Hindlimb muscle (tissue), 1 donor: ENCODE measurements at places on chromosomes 5 and 9. TPM values are rescaled to one million over a fixed set of nuclear protein-coding genes. Genes with fewer than 3 reads are reported as not detected.

Gene HTR4
- polyA plus RNA-seq: not detected

GRCh38 chr5:35308421-35308820 lies 78.1 kb upstream of the PRLR start:
- DNase-seq: no peak

GRCh38 chr9:97900103-97900737 lies 22.1 kb downstream of the TRMO start:
- DNase-seq: no peak

DNA sequence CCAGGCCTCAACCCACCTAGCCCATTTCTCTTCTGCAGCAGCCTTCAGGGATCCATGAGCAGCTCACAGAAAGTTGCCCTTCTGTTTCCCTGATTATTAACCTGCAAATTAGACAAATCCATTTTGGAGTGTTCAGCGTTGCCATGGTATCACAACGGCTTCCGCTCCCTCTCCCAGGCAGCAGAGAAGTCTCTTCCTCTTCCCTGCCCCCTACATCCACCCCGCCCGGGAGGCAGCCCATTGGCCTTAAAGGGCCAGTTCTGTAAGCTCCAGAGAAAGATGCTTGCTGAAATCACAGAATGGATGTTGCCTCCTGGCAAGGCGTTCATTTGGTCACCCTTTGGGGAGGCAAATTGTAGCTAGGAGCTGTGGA lies 47.7 kb upstream of the BOD1 start:
- peak; percentile 19 for DNase-seq

DNA sequence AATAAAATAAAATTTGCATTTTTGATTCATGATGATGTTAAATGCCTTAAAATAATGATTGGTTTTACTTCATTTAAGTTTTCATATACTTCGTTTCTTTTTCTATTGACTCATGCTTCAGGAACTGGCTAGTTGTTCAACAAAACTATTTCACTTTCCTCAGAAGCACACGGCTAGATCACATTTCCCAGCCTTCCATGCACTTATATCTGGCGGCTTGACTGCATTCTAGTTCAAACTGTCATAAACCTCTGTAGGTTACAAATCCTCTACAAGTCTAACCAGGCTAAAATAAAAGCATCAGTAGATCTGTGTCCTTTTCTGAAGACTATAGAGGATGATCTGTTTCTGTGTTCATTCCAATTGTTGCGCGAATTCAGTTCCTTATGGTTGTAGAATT lies 46.3 kb upstream of the CNTLN start:
- DNase-seq: no peak

GRCh38 chr5:147481874-147482705 lies 27.8 kb downstream of the DPYSL3 start:
- DNase-seq: no peak

Gene RORB
- polyA plus RNA-seq: 0.06 TPM

Gene PCDHB3
- polyA plus RNA-seq: 2.6 TPM

- no peak for DNase-seq
Observed at GRCh38 chr9:136578626-136578914, 32.7 kb upstream of the NOTCH1 start.

Gene PIP5KL1
- 3.3 TPM for polyA plus RNA-seq

Gene C5
- polyA plus RNA-seq: 6.0 TPM

- DNase-seq: no peak
Observed at GRCh38 chr5:90921418-90921973, 362.9 kb downstream of the ADGRV1 start.

GRCh38 chr5:168706655-168707069 lies 127.5 kb upstream of the PANK3 start:
- peak; percentile 29 for DNase-seq

Gene OR1J2
- not detected for polyA plus RNA-seq

GRCh38 chr5:151174612-151175101 lies 17.1 kb upstream of the ANXA6 start:
- no peak for DNase-seq

Gene ADAMTSL2
- polyA plus RNA-seq: 4.0 TPM

DNA sequence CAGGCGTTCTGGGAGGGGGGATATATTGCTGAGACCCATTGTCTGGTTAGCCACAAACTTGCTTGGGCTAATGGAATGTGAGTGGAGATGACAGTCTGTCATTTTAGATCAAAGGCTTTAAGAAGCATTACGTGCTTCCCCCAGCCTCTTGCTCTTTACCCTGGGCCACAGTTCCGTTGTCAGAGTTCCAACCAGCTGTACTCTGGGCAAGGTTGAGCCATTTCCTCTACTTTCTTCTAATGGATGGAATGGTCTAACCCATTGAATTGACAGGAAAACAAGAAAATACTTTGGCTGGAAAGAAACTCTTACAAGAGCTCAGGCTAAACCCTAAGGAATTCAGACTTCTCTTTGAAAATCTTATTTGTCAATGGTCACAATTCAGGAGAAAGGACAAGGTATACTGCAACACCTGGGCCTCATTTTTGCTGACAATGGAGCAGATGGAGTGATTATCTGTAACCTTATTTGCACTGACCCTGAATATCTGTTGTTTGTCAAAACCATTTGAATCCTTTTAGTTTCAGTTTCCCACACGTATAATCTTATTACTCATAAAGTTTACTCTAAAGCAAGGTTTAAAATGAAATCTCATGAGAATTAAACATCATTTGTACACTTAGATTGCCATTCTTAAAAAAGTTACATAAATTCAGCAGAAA lies 231.4 kb downstream of the PDE4D start:
- no peak for DNase-seq

Gene SOX30
- polyA plus RNA-seq: 0.26 TPM

Gene PCDHA1
- not detected for polyA plus RNA-seq

DNA sequence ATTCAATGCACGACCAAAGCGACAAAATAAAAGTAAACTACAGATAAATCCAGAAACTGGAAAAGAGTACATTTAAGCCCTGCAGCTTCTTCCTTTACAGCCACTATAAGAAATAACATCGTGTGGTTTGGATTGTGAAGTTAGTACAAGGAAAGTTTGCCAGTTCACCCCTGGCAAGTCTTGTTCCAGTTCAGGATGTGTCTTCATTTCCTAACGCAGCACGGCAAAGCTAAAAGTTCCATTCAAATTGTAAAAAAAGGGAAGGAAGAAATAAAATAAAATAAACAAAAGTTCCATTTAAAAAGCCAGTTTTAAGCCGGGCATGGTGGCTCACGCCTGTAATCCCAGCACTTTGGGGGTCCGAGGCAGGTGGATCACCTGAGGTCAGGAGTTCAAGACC lies 83.3 kb upstream of the RETREG1 start:
- no peak for DNase-seq

GRCh38 chr5:73312146-73312871 lies 136.3 kb downstream of the FOXD1 start:
- no peak for DNase-seq

- DNase-seq: no peak
Observed at GRCh38 chr9:70921136-70921535, 200.3 kb downstream of the TRPM3 start.

GRCh38 chr5:170470808-170471404 lies 32.9 kb upstream of the KCNIP1 start:
- no peak for DNase-seq

GRCh38 chr5:116487045-116487444 lies 87.6 kb downstream of the SEMA6A start:
- DNase-seq: no peak

GRCh38 chr5:84518862-84519261 lies 134.2 kb upstream of the EDIL3 start:
- no peak for DNase-seq

DNA sequence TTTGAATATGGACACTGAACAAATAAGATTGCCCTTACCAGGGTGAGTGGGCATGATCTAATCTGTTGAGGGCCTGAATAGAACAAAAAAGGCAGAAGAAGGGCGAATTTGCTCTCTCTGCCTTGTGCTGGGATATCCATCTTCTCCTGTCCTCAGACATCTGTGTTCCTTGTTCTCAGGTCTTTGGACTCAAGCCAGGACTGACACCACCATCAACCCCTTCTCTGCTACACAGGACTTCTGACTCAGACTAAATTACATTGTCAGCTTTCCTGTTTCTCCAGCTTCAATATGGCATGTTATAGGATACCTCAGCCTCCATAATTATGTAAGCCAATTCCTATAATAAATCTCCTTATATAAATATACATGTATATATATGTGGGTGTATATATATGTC lies 40.8 kb upstream of the SLCO6A1 start:
- DNase-seq: no peak

Gene GARNL3
- polyA plus RNA-seq: 17.8 TPM

Gene SLC46A2
- 0.18 TPM for polyA plus RNA-seq

GRCh38 chr5:112228667-112229066 lies 190.4 kb downstream of the EPB41L4A start:
- no peak for DNase-seq

GRCh38 chr5:148973455-148973854 lies 89.4 kb downstream of the SH3TC2 start:
- DNase-seq: no peak

Gene CCL27
- polyA plus RNA-seq: 0.67 TPM

Gene PCDHA5
- not detected for polyA plus RNA-seq

- no peak for DNase-seq
Observed at GRCh38 chr5:143521141-143521540, 117.7 kb upstream of the NR3C1 start.

DNA sequence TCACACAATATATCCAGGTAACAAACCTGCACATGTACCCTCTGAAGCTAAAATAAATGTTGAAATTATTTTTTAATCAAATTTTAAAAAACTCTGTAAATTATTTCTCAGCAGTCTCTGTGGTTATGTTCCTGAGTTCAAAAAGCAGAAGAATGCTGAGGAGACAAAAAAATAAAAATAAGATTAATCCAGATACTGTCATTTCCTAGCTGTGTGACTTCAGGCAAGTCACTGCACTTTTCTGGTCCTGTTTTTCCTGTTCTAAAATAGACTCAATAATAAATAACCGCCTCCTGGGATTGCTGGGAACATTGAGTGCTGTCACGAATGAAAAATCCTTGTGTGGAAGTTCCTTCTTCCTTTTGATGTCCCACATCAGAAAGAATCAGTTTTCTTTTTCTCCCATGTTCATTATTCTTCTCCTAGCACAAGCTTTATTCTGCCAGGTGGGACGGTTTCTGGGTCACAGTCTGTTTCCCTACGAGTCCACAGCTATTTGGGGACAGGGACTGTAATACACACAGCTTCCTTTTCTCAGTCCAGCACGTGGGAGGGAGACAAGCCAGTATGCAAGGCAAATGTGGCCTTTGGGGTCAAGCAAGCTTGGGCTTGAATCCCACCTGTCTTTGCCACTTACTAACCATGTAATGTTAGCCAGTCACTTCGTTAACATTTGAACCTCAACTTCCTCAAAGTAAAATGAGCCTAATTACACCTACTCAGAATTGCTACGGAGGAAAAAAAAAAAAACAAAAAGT lies 156.9 kb downstream of the TRIM32 start:
- DNase-seq: no peak

- no peak for DNase-seq
Observed at GRCh38 chr5:40202814-40203440, 476.8 kb upstream of the PTGER4 start.

Gene DNAJC25
- 7.8 TPM for polyA plus RNA-seq
